ENCODE measurements at places on chromosomes 5 and 9.

GRCh38 chr9:536597-537511 lies 304.6 kb upstream of the DMRT1 start:
- DNase-seq = no peak

- DNase-seq = no peak
Observed at GRCh38 chr9:99118782-99119466, 14.0 kb downstream of the TGFBR1 start.

- no peak for DNase-seq
Observed at GRCh38 chr5:135337064-135337463, 62.0 kb downstream of the MACROH2A1 start.

DNA sequence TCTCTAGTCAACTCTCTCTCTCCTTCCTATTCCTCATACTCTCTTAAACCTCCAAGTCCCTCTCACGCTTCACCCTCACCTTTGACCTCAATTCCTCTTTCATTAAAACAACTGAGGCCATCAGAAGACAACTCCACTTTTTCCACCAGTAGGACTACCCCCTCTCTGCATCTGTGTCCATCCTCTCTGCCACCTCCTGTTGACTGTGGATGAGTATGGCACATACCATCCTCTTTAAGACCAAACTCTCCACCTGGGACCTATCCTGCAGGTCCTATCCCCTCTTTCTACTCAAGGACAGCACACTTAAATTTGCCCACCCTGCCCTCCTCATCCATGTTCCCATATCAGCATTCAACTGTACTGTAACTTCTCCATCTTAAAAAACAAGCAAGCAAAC lies 89.2 kb downstream of the FOXD1 start:
- no peak for DNase-seq

DNA sequence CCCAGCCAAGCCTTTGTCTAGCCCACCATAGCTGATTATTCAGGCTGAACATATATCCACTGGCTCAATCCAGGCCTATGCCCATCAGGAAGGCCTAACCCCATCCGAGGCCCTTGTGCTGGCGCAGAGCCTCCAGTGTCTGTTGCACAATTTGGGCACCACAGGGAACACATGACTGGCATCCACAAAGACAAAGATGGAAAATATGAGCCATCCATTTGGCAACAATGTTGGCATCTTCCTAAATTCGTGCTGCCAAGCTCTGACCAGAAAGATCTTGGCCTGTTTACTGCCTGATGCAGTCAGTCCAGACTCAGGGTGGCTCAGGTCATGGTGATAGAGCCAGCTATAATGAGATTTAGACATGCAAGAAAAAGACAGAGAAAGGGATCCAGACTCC lies 233.8 kb downstream of the PIK3R1 start:
- DNase-seq = no peak

DNA sequence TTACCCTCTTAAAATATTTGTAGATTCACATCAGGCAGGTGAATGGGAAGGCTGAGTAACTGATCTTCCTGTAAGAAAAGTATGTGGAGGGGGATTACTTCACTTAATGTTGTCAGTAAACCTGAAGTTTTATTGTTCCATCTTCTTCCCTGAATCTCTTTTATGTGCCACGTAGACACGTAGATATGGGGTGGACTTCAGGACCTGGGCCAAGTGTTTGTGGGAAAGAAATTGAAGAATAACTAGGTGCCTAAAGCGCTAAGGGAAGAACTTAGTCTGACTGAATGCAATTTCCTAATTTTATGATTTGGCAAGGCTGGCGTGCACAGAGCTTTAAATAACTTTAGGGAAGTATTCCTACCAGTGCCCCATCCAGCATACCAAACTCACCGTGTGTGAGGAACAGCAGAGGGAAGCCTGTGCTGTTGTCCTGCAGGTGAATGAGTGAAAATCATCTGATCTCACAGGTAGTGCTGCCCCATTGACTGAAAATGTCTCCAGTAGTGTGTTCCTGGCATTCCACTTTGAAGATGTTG lies 323.4 kb downstream of the KDM4C start:
- DNase-seq = no peak

- DNase-seq = no peak
Observed at GRCh38 chr5:180495991-180496741, 2.0 kb downstream of the CNOT6 start.

GRCh38 chr5:82129723-82130285 lies 148.3 kb downstream of the RPS23 start:
- DNase-seq = no peak

- DNase-seq = no peak
Observed at GRCh38 chr5:94360382-94361130, 257.8 kb downstream of the KIAA0825 start.

GRCh38 chr9:125910286-125910685 lies 163.1 kb downstream of the PBX3 start:
- DNase-seq = no peak

DNA sequence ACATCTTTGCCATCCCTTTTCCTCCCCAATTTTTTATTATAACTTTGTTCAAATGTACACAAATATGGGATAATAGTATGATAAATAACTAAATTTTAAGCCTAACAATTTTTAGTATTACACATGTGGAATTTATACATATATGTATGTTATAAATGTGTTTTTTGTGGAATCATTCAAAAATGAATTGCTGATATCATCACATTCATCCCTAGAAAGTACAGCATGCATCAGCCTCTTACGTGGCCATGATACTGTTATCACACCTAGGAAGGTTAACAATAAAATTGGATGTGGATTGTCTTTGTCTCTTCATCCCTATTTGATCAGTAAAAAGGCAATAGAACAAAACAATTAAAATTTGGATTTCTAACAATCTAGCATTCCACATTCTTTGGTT lies 73.7 kb upstream of the DAP start:
- DNase-seq = no peak

- peak; percentile 51 for DNase-seq
Observed at GRCh38 chr5:93607367-93608258, 24.6 kb downstream of the NR2F1 start.

DNA sequence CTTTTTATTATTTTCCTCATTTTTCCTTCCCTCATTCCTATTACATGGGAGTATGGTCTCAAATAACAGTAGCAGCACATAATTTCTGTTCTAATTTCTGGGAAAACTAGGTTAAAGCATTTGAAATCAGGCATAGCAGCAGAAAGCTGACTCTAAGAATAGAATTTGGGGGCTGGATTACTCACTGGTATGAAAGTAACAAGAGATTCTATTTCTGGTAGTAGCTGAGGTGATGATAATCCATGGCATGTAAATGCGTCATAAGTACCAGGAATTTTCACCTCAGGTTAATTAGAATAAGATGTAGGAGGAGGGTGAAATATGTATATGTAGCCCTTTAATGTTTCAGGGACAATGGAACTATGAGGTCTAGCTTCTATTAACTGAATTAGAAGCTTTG lies 662.0 kb downstream of the PTPRD start:
- peak; percentile 97 for DNase-seq

- DNase-seq = peak; percentile 84
Observed at GRCh38 chr5:61030163-61030482, 85.1 kb downstream of the NDUFAF2 start.

DNA sequence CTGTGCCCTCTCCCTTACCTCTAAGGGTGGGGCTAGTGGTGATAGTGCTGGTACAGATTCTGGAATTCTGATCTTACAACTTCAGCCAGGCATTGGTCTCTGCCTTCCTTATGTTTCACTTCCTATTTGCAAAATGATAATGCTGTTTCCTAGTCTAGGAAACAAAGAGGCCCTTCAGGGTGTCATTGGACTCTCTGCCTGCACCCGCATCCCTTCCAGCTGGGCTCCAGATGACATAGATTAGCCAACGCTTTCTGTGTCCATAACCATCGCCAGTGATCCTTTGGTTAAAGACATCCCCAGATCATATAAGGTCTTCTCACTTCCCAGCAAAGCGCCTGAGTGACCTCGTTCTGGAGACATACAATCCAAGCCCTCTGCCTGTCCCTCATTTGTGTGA lies 180.7 kb downstream of the ERCC6L2 start:
- DNase-seq = no peak

GRCh38 chr9:98964201-98964600 lies 20.5 kb downstream of the COL15A1 start:
- DNase-seq = no peak

- peak; percentile 68 for DNase-seq
Observed at GRCh38 chr9:111945216-111945615, 48.6 kb downstream of the UGCG start.

DNA sequence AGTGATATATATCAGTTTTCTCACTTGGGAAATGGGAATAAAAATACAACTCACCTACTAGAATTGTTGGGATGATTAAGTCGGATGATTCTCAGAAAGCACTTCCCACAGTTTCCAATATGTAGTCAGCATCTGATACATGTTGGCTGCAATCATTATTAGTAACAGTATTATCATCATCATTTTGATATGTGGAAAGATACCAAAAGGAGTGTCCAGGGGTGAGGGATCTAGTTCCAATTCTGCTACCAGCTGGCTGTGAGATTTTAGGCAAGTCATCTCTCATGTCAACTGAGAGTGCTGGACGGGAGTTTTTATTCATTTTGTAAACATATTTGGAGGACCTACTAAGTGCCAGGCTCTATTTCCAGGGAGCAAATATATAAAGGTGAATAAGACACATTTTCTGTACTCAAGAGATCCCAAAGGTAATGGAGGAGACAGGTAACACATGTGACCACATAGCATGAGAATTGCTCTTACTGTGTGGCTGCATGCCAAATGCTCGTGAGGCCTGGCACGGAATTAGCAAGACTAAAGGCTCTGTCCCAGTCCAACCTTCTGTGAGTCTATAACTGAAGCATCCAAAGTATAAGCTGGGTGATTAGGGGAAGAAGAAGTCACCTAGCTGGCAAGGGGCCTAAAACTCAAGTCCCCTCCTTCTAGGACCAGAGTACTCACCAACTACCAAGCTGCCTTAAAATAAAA lies 83.0 kb downstream of the GRIA1 start:
- peak; percentile 21 for DNase-seq

- no peak for DNase-seq
Observed at GRCh38 chr5:113058269-113058668, 81.7 kb downstream of the DCP2 start.

GRCh38 chr5:175535796-175536195 lies 57.4 kb downstream of the SFXN1 start:
- DNase-seq = no peak

DNA sequence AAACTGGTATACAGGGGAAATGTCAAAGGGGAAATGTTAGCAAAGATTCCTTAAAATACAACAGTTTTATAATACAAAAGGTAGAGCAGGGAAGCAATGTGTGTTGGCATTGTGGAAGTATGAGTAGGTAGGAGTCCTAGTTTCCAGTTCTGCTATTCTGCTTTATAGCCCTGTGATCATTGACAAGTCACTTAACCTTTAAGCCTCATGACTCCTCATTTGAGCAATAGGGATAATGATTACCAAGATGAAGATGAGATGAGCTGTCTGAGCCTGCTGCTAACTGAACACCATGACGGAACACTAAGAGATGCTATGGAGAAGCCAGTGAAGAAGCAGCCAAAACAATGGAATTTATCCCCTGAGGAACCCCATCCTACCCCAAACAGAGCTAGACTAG lies 251.7 kb downstream of the PAPPA start:
- no peak for DNase-seq

DNA sequence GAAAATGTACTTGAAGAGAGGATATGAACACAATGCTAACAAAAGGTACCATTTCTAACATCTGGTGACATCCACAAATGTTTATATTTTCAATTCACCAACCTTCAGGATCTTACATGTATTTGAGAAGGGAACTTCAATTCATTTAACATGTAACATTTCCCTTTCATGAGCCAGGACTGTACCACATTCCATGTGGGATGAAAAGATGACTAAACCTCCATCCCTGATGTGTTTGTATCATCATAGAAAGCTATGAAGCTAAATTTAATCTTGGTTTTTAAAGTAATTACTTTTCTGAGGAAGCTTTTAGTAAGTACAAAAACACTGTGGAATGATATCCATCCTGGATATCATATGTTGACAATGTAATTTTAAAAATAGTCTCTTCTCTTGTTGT lies 78.2 kb upstream of the GNA14 start:
- peak; percentile 25 for DNase-seq

DNA sequence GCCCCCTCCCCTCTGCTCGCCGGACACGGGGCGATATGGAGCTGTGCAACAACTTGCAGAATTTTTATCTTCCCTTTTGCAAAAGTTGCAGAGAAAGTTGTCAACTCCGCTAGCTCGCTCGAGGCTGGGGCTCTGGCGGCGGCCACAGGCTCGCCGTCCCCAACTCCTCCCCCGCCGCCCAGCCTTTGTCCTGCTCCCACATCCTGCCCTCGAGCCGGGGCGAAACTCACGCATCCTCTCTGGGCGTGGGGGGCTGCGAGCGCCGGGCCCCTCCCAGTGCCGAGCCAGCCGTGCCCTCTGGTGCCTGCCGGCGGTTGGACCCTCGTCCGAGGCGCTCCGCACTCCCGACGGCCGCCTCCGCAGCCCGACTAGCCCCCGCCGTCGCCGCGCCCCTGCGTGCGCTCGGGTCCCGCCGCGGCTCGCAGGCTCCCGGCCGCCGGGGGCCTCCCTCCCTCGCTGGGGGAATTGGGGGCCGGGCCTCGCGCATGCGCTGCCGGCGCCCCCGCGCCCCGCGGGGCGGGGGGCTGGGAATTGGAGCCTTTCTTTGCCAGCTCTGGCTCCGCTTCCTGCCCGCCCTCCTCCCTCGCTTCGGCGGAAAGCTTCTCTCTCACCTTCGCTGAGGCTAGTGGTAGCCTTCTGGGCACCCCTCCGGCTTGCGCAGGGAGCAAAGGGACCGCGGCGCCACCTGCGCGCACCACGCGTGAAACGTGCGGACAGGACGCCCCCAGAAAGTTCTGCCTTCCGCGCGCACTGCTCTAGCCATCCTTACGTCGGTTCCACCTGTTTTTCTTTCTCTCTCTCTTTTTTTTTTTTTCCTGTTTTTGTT lies at the start of gene CCNJL:
Gene CCNJL, minus strand, starts transcription at position 431 of the 826 bp plus-strand sequence. CDS start 641 bp downstream, outside the sequence.
- peak; percentile 61 for DNase-seq

DNA sequence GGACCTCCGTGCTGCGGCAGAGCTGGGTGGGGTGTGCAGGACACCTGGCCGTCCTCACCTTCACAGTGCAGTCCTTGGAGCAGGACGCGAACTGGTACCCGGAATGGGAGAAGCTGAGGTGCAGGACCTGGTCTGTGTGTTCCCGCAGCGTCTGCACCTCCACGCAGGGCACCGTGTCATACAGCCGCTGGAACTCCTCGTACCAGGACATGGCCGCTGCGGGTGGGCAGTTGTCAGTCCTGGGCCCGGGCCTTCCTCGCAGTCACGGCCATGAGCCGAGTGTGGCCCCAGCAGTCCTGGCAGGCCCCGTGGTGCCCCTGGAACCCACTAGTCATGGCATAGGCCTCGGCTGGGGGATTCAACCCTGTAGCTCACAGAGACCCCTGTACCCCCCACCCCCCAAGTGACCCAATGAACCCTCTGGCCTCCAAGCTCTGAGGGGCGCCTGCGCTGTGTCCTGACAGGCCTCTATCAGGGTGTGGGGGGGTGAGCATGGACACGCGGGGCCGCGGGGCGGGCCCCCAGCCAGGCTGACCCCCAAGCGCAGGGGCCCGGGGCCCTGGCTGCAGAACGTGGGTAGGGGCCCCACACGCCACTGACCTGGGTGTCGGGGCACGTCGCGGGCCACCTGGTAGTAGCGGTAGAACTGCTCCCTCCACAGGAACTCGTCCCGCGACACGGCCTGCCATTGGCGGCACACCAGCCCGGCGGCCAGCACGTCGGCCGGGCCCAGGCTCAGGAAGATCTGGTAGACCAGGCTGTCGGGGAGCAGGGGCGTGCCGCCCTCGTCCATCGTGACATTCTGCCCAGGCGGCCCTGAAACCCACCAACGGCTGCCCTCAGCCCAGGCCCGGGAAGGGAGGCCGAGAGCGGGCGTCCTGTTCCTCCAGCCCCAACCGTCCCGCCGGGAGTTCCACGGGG lies 987 bp downstream of the FBXW5 start:
- DNase-seq = peak; percentile 13

- no peak for DNase-seq
Observed at GRCh38 chr5:13946111-13946510, 1.6 kb upstream of the DNAH5 start.
